IMR-90 (cell line): ENCODE measurements at places on chromosomes 3 and 15.

- no peak for DNase-seq
Observed at GRCh38 chr3:123100193-123100776, 33.5 kb downstream of the PDIA5 start.

DNA sequence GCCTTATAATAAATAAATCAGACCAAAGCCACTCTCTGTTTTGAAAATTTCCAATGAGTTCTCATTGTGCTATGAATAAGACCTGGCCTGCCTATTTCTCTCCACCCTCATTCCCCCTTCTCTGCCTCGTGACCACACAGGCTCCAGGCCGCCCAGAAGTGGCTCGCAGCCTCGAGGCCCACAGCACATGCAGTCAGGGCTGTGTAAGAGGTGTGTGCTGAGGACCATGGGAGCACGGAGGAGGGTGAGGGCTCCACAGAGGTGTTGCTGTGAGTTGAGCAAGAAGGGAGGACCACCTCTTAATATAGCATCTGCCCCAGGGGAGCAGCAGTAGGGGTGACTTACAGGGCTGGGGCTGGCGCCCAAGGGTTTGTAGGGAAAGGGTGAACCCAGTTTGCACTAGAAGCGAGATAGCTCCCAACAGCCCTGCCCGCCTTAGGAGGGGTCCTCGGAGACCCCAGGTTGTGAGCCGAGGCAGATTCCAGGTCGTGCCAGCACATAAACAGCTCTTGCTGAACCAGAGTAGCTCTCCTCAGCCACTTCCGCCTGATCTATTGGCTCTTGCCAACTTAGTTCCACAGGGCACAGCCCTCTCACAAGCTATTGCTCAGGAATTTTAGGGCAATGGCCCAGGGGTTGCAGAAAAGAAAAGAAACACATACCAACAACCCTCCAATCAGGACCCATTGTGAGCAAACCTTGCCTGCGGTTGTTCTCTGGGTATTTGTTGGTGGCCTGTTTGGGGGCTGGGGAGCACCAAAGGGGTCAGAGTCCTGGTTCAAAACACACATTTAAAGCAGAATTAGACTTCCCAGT lies 117.7 kb downstream of the MYLK start:
- no peak for DNase-seq

DNA sequence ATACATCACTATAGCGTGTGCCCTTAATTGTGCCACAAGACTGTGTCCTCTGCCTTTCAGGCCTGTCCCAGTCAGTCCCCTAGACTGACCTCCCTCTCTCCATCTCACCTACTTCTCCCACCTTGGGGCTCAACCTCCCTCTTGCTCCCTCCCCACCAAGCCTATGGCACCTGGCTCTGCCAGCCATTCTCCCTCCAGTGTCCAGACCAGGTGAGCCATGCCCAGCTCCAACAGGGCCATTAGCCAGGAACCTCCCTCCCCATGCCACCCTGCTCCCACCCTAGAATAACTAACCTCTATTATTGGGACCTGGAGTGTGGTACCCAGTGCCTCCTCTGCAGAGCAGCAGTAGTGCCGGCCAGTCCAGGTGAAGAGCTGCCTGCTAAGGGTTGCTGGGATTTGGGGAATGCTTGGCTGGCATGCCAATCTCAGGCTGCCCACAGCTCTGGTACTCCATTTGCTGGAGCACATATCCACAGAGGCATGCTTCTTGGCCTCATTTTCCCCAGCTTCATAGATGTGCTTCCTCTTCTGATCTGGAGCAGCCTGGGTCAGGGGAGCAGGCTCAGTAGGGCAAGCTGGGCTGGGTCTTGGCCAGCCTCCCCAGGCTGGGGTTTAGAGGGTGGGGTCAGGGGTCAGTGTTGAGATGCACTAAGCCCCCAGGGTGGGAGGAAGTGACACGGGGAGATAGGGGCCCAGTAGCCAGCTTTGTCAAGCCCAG lies 38.8 kb downstream of the SAXO2 start:
- no peak for DNase-seq

GRCh38 chr3:142965581-142965980 lies 2.1 kb upstream of the PAQR9 start:
- no peak for DNase-seq

- peak; percentile 11 for DNase-seq
Observed at GRCh38 chr3:190716211-190716610, 146.3 kb downstream of the GMNC start.

DNA sequence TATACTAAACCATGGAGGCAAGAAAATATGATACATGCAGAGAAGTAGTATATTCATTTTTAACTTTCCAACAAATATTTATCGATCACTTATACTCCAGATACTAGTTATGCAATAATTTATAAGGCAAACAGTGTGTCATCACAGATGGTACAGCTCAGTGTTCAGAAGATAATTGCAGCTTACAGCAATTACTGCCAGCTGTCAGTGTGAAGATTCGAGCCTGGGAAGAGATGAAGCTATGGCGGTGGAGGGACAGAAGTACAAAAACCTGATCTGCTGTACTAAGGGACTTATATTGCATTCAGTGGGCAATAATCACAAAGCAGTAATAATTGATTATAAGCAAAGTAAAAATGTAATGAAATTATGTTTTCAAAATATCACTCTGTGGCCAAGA lies 170.6 kb upstream of the EPHA3 start:
- DNase-seq: no peak

DNA sequence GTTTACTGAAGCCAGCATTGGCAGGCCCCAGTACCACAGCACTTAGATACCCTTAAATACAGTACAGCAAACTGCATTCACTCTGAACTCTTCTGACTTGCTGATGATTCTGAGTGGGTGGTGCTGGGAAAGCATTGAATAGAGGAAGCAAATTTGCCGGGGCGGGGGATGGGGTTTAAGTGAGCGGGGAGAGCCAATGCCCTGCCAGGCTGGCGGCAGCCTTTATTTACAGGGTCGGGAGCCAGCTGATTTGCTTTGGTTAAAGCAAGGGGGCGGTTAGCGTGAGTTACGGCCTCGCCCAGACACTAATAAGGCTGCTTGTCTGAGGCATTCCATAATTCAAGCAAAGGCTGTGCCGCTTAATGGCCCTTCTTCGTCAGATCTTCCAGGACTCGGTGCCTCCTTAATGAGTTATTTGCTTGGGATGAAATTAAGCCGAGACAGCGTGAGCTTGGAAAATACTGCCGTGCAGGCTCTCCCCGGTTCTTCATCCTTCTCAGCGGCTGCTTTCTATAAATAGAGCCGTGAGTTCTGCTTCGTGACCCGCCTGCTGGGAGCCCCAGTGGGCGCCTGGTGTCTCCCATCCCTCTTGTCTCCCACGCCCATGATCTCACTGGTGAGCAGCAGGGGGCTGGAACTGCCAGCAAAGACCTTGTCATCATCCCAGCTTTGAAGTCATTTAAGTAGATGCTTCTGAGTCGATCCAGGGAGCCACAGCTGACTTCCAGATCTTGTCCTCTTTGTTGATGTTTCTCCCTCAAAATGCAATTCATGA lies 25.8 kb downstream of the SPSB4 start:
- peak; percentile 52 for DNase-seq

DNA sequence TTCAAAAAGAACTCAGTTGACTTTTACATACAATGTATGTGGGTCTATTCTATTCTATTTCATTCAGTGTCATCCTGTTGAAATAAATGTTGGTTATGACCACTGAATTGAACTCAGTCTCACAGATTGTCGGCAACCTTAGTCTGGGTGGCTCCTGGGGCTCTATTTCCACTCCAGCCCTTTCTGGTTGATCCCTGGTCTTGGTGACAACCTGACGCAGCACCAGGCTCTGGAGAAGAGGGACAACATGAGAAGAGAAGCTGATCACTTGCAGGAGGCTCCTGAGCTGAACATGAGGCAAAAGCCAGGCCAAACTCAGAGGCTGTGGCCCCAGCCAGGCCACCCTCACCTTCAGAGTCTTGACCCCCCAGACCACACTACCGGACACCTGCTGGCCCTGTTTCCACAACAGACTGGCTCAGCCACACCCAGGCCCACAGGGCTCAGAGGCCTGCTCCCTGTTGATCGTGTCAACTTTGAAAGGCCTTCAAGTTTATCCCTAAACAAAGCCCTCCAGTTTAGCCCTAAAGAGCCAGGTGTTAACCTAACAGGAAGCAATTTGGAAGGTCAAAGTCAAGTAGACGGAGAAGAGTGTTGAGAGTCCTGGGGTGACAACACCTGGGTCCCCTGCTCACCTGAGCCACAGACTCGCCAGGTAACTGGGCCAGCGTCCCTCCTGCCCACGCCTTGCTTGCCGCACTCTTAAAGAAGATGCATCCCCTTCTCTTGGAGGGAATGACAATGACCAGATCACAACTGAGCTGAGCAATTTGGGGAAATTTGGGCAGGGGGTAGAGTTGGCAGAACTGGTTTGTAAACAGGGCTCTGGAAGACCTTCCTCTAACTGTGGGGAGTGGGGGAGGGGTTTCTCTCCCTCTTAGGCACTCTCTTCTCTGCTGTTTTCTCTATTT lies 15.4 kb upstream of the MUC20 start:
- DNase-seq: no peak

DNA sequence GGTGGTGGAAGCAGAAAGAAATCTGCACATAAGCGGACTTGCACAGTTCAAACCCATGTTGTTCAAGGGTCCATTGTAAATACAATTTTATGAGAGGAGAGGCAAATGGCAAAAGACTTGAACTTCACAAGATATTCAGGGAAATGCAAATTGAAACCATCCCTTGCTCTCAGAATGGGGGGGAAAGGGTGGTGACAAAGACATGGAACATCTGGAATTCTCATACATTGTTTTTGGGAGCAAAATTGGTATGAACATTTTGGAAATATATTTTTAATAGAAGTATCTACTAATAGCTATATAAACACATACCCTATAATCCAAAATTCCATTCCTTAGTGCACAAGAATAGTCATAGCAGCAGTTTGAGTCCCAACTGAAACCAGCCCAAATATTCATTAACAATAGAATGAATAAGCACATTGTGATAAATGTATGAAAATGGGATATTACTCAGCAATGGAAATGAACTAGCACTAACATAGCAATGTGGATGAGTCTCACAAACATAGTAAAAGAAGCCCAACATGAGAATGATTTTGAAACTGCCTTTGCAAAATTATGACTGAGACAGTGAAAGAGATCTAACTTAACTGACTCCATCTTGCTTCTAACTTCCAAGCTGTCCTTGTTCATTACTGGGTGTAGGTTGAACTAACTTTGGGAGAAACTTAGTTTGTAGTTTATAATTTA lies 77.2 kb downstream of the CD200R1L start:
- DNase-seq: peak; percentile 77
